Renal pelvis (tissue), 12 donors: ENCODE measurements at places on chromosomes 2 and 18. TPM values are rescaled to one million over a fixed set of nuclear protein-coding genes. Genes with fewer than 3 reads are reported as not detected.
A peak's percentile ranks its signal among the peaks of the same experiment; 100 is the strongest.

DNA sequence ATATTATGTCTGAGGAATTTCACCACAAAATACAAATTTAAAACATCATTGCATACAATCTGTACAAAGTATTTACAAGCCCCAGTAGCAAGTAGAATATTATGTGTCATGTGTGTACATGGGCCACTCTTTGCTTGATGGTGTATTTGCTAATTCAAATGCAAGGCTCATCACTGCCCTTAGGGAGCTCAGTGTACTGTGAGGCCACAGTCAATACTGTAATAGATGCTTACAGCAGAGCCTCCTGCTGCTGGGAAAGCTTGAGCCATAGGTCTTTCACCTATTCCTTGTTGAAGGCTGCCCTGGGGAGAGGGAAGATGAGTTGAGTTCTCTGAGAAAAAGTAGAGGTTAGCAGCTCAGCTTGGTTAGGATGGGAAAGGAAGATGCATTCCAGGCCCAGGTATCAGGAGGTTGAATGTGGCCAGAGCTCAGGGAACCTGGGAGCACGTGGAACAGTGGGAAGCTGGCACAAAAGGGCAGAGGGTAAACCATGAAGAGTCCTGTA is 189.6 kb downstream of the LRP1B start:
- DNase-seq, result no peak

DNA sequence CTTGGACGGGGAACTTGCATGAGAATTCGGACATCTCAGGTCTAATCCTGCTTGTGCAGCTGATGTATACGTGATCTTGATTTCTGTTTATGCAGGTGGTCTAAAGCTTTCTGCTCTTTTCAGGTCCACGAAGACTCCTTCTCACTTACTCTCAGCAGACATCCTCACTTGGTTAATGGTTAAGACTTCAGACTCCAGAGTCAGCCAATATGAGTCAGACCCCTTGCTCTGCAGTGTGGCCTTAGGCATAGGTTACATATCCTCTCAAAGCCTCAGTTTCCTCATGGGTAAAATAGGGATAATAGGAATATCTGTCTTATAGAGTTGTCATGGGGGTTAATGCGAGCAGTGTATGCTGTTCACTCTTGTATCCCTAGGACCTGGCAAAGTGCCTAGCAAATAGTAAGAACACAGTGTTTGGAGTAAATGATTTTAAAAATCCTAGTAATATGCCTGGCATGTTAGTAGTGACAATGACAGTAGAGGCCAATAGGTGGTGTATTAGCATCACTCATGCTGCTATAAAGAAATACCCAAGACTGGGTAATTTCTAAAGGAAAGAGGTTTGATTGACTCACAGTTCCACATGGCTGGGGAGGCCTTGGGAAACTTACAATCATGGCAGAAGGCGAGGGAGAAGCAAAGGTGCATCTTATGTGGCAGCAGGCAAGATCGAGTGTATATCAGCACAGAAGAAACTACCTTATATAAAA is 42.3 kb downstream of the XRCC5 start:
- DNase-seq, result no peak

GRCh38 chr18:54358495-54359040 is 862 bp downstream of the C18orf54 start:
- DNase-seq, result peak; percentile 10

GRCh38 chr18:79748321-79749180 is 49.2 kb upstream of the KCNG2 start:
- no peak for DNase-seq

GRCh38 chr2:228613133-228613850 is 431.8 kb upstream of the SPHKAP start:
- no peak for DNase-seq

GRCh38 chr2:158112992-158113391 is 11.3 kb downstream of the UPP2 start:
- no peak for DNase-seq

- no peak for DNase-seq
Observed at GRCh38 chr2:206557321-206557720, 85.0 kb upstream of the FAM237A start.

- peak; percentile 72 for DNase-seq
Observed at GRCh38 chr2:42095923-42096408, 48.1 kb downstream of the PKDCC start.

DNA sequence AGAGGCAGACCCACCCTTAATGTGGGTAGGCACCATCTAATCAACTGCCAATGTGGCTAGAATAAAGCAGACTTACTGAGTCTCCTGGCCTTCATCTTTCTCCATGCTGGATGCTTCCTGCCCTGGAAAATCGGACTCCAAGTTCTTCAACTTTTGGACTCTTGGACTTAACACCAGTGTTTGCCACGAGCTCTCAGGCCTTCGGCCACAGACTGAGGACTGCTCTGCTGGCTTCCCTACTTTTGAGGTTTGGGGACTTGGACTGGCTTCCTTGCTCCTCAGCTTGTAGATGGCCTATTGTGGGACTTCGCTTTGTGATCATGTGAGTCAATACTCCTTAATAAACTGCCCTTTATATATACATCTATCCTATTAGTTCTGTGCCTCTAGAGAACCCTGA is 21.9 kb downstream of the ST8SIA5 start:
- DNase-seq, result no peak

DNA sequence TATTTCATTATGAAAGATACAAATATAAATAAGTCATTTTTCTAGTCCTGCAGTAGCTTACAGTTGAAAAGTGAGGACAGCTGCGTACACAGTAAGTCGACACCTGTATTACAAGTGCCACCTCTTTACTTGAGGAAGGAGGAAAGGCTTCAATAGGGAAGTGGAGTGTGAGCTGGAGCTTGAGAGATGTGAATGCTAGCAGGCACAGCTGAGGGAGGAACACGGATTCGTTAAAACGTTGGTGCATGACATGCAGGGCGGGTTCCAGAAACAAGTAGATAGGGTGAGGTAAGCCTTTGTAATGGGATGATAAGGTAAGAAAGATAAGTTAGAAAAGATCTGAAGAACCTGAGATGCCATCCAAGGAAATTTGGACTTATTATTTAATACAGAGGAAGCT is 98.1 kb upstream of the CSRNP3 start:
- no peak for DNase-seq

DNA sequence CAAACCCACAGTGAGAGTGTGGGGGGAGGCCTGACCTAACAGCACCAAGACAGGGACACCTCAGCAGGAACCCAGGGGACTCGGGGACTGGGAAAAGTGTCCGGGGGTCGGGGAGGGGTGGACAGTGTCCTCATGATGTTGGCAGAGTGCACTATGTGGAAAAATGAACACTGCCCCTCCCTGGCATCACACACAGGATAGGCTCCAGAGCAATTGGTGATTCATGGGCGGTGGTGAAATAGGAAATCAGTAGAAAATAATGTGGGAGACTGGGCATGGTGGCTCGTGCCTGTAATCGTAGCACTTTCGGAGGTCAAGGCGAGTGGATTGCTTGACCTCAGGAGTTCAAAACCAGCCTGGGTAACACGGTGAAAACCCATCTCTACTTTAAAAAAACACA is 3.6 kb upstream of the ANO7 start:
- no peak for DNase-seq

GRCh38 chr2:128347171-128347558 is 28.5 kb upstream of the HS6ST1 start:
- DNase-seq, result no peak

DNA sequence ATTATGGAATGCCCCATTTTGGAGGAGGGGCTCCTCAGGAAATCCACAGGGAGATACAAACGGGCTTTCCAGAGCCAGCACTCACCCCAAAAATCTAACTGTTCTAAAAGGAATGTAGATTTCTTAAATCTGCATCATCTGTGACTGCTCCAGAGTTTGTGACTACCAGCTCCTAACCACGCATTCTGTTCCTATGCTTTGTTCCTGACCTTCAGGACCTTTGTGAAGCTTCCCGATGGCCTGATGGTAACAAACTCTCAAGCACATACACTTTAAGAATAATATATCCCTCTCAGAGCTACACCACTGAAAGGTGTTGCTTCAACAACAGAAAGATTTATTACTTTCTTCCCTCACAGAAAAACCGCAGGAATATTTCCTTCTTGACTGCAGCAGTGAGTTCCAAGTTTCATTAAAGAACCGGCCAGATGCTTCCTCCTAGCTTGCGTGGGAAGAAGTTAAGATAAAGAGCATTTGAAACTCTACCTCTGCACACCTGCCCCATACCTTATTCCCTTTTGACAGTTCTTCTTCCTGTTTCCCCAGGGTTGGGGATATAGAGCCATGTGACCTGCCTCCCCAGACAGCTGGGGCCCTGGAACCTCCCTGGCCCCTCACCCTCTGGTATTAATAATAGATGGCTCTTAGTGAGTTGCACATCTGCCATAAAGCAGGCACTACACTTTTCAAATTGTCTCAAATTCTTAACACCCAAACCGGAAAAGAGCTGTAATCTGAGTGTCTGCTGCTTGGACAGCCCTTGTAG is 40.2 kb upstream of the EML4 start:
- no peak for DNase-seq

- DNase-seq, result no peak
Observed at GRCh38 chr18:58217052-58217451, 173.0 kb downstream of the NEDD4L start.

- no peak for DNase-seq
Observed at GRCh38 chr2:98716786-98717185, 14.1 kb downstream of the MGAT4A start.

GRCh38 chr18:55054021-55054990 is 95.0 kb upstream of the CCDC68 start:
- DNase-seq, result no peak

DNA sequence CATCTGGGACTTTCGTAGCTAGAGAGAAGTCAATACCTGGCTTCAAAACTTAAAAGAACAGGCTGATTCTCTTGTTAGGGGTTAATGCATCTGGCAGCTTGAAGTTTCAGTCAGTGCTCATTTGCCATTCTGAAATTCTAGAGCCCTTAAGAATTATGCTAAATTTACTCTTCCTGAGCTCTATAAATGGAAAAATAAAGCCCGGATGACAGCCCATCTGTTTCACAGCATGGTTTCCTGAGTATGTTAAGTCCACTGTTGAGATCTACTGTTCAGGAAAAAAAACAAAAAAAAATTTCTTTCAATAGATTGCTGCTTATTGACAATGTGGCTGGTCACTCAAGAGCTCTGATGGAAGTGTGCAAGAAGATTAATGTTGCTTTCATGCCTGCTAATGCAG is 101.3 kb upstream of the RPE start:
- no peak for DNase-seq

GRCh38 chr2:205748639-205749038 is 66.3 kb downstream of the NRP2 start:
- DNase-seq, result no peak

DNA sequence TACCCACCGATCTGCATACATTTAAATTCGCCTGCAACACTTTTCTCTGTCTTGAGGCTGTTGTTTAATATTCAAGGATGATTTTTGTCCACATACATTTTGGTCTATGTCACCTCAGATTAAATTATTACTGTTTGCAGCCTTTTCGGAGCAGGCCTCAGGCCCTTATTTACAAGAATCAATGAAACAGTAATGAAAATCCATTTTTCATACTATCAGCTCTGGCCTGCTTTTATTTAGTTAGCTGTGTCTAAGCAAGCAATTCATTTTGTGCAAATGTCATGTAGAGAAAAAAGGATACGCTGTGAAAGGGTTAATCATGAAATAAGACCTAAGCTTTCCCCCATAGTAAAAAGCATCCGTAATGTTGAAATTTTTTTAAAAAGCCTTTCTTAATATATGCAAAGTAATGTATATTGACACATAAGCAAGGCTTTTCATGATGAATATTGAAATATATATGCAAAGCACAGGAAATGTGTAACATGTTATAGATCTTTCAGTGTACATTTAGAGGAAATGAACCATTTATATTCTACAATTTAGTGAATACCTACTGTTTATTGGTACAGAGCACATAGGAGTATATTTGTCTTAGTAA is 1135.3 kb upstream of the ZEB2 start:
- DNase-seq, result no peak

- DNase-seq, result no peak
Observed at GRCh38 chr2:233428008-233428407, 73.7 kb downstream of the DGKD start.

- DNase-seq, result no peak
Observed at GRCh38 chr2:159147690-159148089, 138.8 kb downstream of the WDSUB1 start.

GRCh38 chr2:19810148-19810547 is 91.6 kb downstream of the TTC32 start:
- DNase-seq, result no peak

DNA sequence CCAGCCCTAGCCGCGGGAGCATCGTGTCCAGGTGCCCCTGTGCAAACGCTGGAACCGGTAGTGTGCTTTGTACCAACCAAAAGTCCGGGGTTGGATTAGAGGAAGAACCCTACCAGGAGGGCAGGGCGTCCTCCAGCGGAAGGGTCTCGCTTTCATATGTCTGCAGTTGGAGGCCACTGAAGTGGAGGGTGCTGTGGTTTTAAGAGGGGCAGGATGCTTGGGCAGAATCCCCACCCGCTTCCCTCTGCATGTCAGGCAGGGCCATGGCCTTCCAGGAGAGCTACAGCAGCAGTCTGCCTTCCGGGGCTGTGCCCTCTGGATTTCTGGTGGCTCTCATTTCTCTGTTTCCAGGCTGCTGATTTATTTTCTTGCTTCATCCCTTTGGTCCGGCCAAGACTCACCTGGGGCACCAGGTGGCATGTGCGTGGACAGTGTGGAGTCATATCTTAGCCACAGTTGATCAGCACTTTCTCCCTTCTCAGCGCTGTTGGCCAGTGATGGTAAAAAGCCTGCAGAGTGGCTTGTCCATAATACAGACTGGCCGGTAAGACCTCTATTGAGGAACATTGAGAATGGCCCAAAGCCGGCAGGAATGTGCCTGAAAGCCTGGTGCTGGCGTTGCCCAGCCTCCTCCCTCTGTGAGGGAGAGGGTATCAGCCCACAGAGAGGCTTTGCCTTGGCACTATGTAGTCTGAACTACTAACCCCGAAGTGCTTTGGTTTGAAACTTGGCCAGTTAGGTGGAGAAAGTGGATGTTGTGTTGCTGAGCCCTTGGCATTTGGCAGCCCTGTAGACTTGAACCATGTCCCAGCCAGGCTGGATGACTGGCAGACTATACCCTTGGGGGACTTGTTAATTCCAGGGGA is 1.8 kb downstream of the AGAP1 start:
- no peak for DNase-seq

- DNase-seq, result no peak
Observed at GRCh38 chr18:36296650-36297416, 680 bp upstream of the FHOD3 start.

GRCh38 chr18:25604196-25604893 is 252.4 kb upstream of the ZNF521 start:
- DNase-seq, result no peak

GRCh38 chr2:55309446-55309845 is 40.4 kb upstream of the MTIF2 start:
- no peak for DNase-seq

GRCh38 chr2:32835148-32835547 is 111.6 kb upstream of the LTBP1 start:
- DNase-seq, result no peak

- DNase-seq, result no peak
Observed at GRCh38 chr2:239811111-239811781, 213.9 kb downstream of the NDUFA10 start.

GRCh38 chr2:221211653-221212052 is 360.5 kb downstream of the EPHA4 start:
- no peak for DNase-seq

Gene UGT1A5
- polyA plus RNA-seq, result not detected

Gene COL3A1
- polyA plus RNA-seq, result 804 TPM

Gene OTOS
- not detected for polyA plus RNA-seq

Gene HOXD8
- 181 TPM for polyA plus RNA-seq

Gene MYO7B
- polyA plus RNA-seq, result 24.0 TPM

Gene MRPL53
- 74.4 TPM for polyA plus RNA-seq

Gene IL1R2
- 1.1 TPM for polyA plus RNA-seq

Gene GALM
- 65.8 TPM for polyA plus RNA-seq

Gene STEAP3
- 1.4 TPM for polyA plus RNA-seq

Gene GNAL
- polyA plus RNA-seq, result 5.8 TPM

Gene NPPC
- 0.22 TPM for polyA plus RNA-seq

Gene ALKAL2
- polyA plus RNA-seq, result 6.1 TPM

Gene MC5R
- polyA plus RNA-seq, result 0.13 TPM
